Activated CD4-positive, CD25-positive, alpha-beta regulatory T cell treated with anti-CD3 and anti-CD28 coated beads, Interleukin-2, amount 50 U/mL, for 24 hours (primary cell): ENCODE measurements at places on chromosomes 12 and 14.

GRCh38 chr14:29454026-29454693, 473.5 kb downstream of the PRKD1 start:
- no peak for ATAC-seq

GRCh38 chr14:56341766-56342493, 223.7 kb downstream of the PELI2 start:
- ATAC-seq = no peak

- no peak for ATAC-seq
Measured at GRCh38 chr12:50786498-50787231, 22.8 kb downstream of the ATF1 start.

GRCh38 chr12:90027889-90028634, 319.4 kb upstream of the ATP2B1 start:
- ATAC-seq = no peak

GRCh38 chr14:99067927-99068326, 204.1 kb downstream of the BCL11B start:
- ATAC-seq = no peak

- ATAC-seq = no peak
Measured at GRCh38 chr12:25950329-25951115, 8.0 kb upstream of the RASSF8 start.

GRCh38 chr14:100677554-100678468, 48.9 kb upstream of the DLK1 start:
- ATAC-seq = no peak

GRCh38 chr12:6450091-6450868, 1.6 kb upstream of the TAPBPL start:
- no peak for ATAC-seq

DNA sequence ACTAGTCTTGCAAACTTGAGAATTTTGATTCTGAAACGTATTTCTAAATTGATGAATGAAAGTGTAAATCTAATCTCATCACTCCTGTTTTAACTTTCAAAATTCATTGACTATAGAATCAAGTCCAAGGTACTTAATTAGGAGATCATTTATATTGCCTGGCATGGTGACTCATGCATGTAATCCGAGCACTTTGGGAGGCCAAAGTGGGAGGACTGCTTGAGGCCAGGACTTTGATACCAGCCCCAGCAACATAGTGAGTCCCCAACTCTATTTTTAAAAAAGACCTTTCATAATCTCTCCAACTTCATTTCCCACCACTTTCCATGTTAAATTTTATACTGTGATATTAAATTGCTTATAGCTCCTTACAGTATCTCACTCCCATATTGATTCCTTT, 3.0 kb upstream of the MIPOL1 start:
- ATAC-seq = no peak

DNA sequence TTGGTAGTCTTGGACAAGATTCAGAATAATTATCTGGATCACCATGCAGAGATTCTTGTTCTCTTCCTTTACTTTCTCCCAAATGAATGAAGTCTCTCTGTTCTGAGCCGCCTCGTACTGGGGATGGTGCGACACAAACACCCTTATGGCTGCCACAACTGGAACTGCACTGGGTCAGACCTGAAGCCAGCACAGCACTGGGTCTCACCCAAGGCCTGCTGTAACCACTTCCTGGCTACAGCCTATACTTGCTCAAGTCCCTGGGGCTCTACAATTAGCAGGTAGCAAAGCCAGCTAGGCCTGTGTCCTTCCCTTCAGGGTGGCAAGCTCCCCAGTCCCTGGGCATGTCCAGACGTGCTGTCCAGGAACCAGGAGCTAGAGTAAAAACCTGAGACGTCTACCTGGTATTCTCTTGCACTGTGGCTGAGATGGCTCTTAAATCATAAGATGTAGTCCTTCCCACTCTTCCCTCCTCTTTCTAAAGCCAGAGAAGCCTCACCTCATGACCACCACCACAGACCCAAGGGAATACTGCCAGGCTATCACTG, 27.6 kb downstream of the IFNG start:
- ATAC-seq = no peak

DNA sequence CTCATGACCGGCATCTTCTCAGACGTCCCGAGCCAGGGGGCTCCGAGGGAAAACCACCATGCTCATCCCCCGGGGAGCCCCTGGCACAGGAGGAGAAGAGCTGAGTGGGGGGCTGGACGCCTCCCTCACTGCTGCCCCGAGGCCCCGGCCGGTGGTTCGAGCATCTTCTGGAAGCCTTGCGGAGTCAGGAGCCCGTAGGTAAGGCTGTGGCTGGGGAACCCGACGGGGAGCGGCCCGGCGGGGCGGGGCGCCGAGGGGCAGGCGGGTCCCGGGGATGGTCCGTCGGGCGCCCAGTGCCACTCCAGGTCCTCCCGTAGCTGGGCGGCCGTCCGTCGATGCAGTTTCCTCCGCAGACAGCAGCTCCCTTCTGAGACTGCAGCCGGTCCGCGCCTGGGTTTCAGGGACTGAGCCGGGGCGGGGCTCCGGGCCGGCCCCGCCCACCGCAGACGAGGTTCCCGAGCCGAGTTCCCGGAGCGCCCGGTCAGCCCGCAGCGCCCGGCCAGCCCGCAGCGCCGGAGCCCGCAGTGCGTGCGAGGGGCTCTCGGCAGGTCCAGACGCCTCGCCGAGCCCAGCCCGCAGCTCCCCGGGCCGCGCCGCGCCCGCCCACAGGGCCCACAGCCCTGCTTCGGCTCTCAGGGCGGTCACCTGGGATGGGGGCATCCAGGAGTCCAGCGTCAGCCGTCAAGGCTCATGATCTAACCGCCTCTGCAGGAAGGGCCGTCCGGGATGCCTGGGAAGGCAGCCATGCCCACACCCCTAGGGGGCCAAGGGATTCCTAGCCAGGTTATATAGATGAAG, at the start of gene PGF:
PGF (minus strand) TSS at position 369 of the 798 bp plus-strand sequence; CDS start at position 14, 355 bp downstream.
- ATAC-seq = peak; percentile 53

DNA sequence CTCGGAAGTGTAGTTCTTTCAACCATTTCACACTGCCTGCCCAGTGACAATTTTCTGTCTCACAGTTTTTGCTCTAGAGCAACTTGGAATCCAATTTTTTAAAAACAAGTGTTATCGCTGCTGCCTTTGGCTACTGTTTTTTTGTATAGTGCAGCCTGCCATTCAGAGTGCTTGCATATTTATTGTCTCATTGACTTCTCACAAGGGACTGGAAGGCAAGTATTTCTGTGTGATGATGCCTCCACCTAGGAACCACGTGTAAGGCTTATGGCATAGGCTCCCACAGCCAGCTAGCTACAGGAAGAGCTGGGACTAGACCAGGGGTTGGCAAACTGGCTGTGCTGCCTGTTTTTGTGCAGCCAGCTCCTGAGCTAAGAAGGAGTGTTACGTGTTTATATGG, 903 bp downstream of the PARPBP start:
- no peak for ATAC-seq

GRCh38 chr14:90728951-90729350, 87.3 kb downstream of the TTC7B start:
- no peak for ATAC-seq

DNA sequence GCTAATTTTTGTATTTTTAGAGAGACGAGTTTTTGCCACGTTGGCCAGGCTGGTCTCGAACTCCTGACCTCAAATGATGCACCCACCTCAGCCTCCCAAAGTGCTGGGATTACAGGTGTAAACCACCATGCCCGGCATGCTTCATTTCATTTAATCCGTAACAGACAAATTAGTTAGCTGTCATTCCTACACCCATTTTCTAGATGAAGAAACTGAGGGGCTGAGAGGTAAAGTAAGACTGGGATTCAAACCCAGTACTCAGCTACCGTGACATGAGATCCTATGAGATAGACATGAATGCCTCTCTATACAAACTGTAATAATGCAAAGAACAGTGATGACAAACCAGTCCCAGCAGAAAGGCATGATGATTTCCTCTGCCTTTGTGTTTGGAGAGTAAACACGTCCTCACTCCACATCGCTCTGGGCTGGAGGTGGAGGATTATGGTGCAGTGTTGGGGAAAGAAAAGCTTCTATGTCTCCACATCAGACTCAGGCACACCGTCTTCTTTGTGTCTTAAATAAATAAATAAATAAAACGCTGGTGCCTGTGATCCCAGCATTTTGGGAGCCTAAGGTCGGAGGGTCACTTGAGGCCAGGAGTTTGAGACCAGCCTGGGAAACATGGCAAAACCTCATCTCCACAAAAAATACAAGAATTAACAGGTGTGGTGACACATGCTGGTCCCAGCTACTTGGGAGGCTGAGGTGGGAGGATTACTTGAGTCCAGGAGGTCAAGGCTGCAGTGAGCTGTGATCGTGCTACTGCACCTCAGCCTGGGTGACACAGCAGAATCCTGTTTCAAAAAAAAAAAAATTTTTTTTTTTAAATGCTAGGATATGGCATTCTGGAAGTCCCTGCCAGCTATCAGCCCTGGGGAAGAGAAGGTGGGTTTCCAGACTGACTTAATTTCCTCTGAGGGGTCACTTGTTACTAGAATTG, 10.5 kb downstream of the VSX2 start:
- no peak for ATAC-seq

GRCh38 chr14:34270361-34270760, 191.7 kb downstream of the SPTSSA start:
- no peak for ATAC-seq

DNA sequence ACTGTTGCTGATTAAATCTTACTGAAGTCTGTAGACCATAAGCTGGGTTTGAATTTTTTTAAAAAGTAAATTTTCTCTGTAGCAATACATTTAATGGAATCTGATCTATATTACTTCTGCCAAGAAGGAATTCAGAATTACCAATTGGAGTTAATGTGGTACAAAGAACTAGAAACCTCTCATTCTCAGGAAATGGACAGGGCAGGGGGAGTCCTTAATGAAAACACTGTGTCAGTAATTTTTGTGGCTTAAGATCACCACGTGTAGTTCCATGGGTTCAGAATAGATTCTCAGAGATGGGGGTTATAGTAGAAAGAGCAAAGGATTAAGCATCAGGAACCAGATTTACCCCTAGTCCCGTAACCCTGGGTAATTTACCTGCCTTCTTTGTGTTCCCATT, 30.3 kb downstream of the FBXL14 start:
- no peak for ATAC-seq

DNA sequence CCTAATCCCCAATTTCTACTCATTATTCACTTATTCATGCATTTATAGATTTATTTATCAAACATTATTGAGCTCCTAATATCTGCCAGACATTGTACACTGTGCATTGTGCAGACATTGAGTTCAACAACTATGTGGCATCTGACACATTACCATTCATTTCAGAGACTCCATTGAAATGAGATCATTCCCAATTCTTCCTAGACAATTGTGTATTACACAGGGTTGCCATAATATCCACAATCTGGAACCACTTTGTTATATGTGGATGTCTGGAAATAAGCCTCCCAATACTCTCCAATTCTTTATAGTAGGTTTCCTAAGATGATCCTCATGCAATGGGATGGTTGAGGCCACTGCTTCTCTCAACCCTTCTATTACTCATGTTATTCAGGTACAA, 165.0 kb downstream of the OTOGL start:
- ATAC-seq = no peak

DNA sequence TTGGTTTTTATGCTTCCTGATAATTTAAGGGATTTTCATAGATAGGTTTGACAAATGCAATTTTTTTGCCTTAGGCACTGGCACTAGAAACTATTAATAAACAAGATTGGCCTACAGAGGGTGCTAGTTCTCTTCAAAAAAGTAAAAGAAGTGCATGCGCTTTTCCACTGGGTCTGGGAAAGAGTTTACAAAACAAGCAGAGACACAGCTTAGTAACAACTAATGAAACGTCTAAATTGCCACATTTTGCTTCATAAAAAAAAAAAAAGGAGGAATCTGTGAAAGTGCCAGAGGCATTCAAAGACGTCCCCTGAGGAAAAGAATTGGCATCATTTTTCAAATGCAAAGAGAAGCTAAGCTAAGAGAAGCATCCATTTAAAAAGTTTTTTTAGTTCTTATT, 58.3 kb upstream of the EEA1 start:
- no peak for ATAC-seq

GRCh38 chr12:58408516-58408915, 467.1 kb downstream of the ATP23 start:
- ATAC-seq = no peak

DNA sequence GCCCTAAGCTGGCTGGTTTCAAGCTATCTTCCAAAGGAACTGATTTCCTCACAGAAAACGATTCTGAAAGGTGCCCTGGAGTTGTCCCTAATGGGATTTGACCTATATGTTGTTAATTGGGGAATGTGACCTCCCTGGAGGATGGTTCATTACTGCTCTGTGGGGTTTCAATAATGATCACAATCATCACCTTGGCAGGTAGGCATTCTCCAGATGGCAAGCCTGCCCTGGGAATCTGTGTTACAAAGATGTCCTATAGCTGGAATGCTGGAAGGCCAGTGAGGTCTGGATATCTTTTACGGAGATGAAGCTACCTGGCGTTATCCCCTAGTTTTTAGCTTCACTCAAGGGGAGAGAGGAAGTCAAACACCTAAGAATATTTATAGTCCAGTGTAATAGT, 167.6 kb downstream of the TTC8 start:
- no peak for ATAC-seq

DNA sequence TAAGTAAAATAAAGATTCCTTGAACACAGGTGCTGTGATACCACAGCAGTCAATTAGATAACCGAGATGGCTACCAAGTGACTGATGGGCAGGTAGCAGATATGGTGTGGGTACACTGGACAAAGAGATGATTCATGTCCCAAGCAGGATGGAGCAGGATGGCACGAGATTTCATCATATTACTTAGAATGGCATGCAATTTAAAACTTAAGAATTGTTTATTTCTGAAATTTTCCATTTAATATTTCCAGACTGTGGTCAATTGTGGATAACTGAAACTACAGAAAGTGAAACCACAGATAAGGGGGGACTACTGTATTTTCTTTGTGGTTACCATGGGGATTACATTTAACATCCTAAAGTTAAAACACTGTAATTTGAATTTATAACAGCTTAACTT, 7.5 kb upstream of the ZFP36L1 start:
- ATAC-seq = no peak

DNA sequence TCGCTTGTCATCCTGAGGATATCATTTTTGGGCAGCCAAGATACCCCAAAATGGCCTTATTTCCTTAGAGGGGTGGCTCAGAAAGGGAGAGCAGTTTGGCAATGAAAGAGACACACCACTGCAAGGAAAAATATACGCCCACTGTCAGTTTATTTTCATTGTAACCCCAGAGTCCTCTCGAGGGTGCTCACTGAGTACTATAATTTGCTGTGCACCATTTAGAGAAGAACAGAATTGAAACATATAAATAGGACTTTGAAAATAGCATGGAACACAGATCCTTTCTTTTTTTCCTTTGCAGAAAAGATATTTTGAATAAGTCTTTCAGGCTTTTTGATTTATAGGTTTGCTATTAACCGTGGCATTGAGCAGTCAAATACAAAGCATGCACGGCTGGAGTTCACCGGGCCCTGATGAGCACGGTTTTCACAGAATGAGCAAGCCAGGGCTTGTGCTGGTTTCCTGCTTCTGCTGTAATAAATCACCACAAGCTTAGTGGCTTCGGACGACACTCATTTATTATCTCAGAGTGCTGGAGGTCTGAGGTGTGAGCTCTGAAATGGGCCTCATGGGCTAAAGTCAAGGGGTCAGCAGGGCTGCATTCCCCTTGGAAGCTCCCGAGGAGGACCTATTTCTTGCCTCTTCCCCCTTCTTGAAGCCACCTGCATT, 152.3 kb downstream of the ZNF664 start:
- ATAC-seq = no peak
